ENCODE measurements at places on chromosomes 6 and 20.

DNA sequence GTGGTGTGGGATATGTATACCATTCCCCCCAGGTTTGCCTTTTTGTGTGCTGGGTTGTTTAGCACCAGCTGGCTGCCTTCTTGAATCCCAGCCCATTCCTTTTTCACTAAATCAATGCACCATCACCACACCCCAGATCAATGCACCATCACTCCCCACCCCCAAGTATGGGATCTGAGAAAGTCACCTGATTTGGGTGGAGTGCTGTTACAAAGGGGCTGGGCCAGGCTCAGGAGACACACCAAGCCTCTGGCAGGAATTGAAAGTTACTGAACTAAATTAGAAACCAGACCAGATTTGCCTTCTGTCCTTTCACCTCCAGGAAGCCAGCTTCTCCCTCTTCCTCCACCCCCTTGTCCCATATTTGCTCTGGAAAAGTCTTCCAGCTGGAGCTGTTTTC is 19.6 kb upstream of the PKHD1 start:
- no peak for DNase-seq
- no peaks in the 10 kb centered on the region for H3K4me1 ChIP-seq
- H3K27me3 ChIP-seq = no peaks in the 10 kb centered on the region
- H3K36me3 ChIP-seq = no peaks in the 10 kb centered on the region
- H3K4me3 ChIP-seq = no peak overlapping the region
- H3K27ac ChIP-seq = no peak overlapping the region

- no peaks in the 10 kb centered on the region for H3K27me3 ChIP-seq
- no peaks in the 10 kb centered on the region for H3K4me1 ChIP-seq
- H3K4me3 ChIP-seq = no peak overlapping the region
These were observed 38.7 kb upstream of the DSP start for GRCh38 chr6:7502743-7503142.

DNA sequence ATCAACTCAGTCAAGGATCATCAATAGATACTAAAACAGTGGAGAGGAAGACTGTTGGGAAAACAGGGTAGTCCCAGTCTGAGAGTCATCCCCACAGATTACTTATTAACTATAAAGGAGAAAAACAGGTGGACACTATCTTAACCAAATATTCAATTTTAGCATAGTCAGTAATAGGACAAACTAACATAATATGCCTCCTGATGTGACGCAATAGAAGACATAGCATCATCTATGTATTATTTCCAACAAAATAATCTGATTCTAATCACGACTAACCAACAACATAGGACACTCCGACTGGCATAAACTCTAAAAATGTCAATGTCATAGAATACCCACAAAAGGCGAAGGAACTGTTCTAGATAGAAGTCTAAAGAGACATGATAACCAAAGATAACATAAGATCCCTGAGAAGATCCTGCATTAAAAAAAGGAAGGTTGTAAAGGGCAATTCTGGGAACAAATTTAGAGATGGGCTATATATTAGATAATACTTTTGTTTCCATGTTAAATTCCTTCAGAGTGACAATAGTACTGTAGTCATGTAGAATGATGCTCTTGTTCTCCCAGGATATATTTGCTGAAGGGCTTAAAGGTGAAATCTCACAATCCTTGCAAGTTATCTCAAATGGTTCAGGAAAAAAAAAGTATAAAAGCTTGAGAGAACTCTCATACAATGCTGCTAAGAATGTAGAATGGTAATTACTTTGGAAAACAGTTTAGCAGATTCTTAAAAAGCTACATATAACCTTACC is 28.9 kb downstream of the ILRUN start:
- H3K4me1 ChIP-seq = peaks cover 41% of the 10 kb centered on the region
- H3K36me3 ChIP-seq = no peaks in the 10 kb centered on the region
- no peaks in the 10 kb centered on the region for H3K27me3 ChIP-seq
- no peak for DNase-seq
- H3K27ac ChIP-seq = no peak overlapping the region

GRCh38 chr6:122663981-122664380 is 53.8 kb downstream of the PKIB start:
- no peaks in the 10 kb centered on the region for H3K36me3 ChIP-seq
- DNase-seq = no peak
- H3K27me3 ChIP-seq = no peaks in the 10 kb centered on the region
- H3K4me3 ChIP-seq = no peak overlapping the region
- H3K27ac ChIP-seq = no peak overlapping the region
- no peaks in the 10 kb centered on the region for H3K4me1 ChIP-seq

GRCh38 chr20:49593466-49594142 is 25.7 kb upstream of the PTGIS start:
- H3K27me3 ChIP-seq = no peaks in the 10 kb centered on the region
- no peaks in the 10 kb centered on the region for H3K36me3 ChIP-seq
- H3K4me1 ChIP-seq = peaks cover 56% of the 10 kb centered on the region
- H3K27ac ChIP-seq = peak overlapping the region; percentile 68
- no peak overlapping the region for H3K4me3 ChIP-seq
- DNase-seq = no peak

DNA sequence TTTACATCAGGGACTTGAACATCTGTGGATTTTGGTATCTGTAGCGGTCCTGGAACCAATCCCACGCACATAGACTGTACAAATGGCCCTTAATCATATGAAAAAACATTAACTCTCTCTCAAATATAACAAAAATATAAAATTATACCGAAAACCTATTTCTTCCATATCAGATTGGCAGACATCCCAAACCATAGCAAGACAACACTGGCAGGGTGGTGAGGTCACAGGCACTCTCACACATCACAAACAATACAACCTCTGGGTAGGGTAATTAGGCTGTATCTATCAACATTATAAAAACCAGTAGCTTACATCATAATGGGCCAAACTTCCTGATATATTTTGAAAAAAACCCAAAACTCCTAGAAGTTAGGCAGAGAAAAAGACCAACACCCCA is 40.9 kb downstream of the OVOL2 start:
- no peak overlapping the region for H3K27ac ChIP-seq
- H3K36me3 ChIP-seq = no peaks in the 10 kb centered on the region
- no peaks in the 10 kb centered on the region for H3K27me3 ChIP-seq
- no peak for DNase-seq
- no peaks in the 10 kb centered on the region for H3K4me1 ChIP-seq

All from vagina (tissue), 2 donors.